Lower leg skin (tissue), 4 donors: ENCODE measurements at places on chromosomes 6 and 20. TPM values are rescaled to one million over a fixed set of nuclear protein-coding genes. Genes with fewer than 3 reads are reported as not detected.

DNA sequence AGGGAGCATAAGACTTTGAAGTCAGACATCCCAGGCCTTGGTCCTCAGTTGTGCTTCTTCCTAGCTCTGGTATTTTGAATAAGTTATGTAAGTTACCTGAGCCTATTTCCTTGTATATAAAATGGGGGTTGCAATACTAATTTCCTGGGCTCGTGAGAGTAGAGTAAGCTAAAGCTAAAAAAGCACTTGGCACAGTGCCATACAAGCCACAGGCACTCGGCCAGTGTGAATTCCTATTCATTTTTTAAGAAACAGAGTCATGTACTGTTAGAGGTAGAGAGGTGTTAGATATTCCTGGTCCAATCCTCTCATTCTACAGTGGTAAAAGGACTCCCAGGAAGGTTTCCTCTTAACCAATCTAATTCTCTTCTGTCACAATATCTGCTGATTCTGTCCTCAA is 79.6 kb upstream of the EPB41L1 start:
- no peak for DNase-seq

OR2J3 gene
- total RNA-seq: not detected

DNA sequence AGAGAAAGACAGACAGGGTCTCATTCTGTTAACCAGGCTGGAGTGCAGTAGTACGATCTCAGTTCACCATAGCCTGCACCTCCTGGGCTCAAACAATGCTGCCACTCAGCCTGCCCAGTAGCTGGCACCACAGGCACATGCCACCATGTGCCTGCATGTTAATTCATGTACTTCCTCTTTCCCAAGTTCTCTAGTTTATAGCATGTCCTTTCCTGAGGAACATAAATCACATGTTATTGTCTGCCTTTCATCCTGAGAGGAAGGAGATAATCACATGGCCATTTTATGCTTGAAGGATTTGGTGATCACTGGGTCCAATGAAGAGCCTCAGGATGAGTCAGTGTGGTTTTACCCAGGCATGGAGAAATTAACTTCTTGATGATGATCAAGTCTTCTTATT is 47.9 kb downstream of the COL11A2 start:
- DNase-seq: no peak

DNA sequence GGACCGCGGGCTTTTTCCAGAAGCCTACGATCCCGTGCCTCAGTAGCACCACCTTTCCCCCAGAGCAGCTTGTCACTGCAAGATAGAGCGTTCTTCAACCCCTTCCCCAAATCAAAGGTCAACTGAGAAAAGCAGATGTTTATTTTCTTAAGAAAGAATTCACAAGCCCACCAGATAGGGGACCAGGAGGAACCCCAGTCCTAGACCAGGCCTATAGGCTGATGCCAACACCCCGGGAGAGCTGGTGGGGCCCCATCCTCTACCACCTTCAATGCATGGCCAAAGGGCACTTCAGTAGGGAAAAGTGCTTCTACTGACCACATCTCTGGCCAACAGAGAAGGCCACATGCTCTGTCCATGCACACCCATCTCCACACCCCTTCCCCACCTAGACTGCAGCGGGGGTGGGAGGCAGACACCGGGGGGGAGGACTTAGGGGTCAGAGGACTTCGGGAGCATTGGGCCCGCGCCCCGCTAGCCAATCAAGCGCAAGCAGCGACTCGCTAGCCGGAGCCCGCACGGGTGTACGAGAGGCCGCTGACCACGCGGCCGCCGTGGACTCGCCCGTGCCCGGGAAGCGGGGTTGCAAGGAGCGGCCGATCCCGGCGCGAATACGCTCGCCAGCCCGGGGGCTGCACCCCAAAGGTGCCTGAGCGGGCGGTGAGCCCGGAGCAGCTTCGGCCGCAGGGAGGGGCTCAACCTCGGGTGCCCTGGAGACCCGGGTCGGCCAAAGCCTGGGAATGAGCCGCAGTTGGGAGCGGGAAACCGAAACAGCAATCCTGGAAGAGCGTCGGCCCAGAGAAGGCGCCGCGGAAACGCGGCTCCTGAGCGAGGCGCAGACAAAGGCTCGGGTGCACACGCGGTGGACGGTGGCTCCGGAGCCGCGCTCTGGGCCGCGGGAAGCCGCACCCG is 2.8 kb downstream of the PDE10A start:
- DNase-seq: peak; percentile 77

FAM217B gene
- 6.0 TPM for total RNA-seq

DNA sequence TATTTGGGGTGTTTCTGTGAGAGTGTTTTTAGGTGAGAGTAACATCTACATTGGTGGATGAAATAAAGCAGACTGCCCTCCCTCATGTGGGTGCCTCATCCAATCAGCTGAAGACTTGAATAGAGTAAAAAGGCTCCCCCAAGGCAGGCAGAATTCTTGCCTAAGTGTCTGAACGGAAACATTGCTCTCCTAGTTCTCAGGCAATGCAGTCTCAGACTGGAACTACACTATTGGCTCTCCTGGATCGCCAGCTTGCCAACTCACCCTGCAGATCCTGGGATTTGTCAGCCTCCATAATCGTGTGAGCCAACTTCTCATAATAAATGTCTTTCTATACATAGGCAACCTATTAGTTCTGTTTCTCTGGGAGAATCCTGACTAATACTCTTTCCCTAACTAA is 5.5 kb upstream of the TMEM170B start:
- no peak for DNase-seq

KCNQ2 gene
- not detected for total RNA-seq
